ENCODE measurements at places on chromosomes 5 and 9.
A peak's percentile ranks its signal among the peaks of the same experiment; 100 is the strongest.

GRCh38 chr9:20623021-20623747 lies 885 bp upstream of the MLLT3 start:
- peak; percentile 23 for DNase-seq

- DNase-seq, result no peak
Measured at GRCh38 chr5:180171568-180172094, 37.4 kb downstream of the RASGEF1C start.

DNA sequence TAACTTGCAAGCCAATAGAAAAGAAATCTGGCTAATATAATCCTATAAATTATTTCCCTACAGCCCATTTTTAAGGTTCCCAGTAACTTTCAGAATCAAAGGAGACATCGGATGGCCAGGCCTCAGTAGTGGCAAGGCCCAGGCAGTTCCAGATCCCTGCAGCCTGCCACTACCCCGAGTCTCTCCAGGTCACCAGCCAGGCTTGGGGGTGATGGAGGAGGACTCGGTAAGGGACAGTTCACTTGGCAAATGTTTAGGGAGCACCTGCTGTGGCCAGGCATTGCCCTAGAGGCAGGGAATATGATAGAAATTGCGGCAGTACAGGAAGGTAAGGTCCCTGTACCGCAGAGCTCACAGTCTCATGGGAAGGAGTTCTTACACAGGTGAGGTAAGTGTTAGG lies 15.2 kb upstream of the LTC4S start:
- DNase-seq, result no peak

- no peak for DNase-seq
Measured at GRCh38 chr9:125238915-125239446, 2.2 kb downstream of the HSPA5 start.

DNA sequence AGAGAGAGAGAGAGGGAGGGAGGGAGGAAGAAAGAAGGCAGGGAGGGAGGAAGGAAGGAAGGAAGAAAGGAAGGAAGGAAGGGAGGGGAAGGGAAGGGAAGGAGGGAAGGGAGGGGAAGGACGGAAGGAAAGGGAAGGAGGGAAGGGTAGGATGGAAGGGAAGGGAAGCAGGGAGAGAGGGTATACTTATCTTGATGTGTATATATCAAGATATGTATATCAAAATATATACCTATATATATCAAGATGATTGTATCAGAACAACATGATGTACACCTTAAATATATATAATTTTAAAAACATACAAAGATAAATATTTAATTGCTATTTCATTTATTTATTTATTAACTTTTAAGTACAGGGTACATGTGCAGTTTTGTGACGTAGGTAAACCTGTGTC lies 96.8 kb upstream of the ADAMTS16 start:
- DNase-seq, result no peak

- DNase-seq, result no peak
Measured at GRCh38 chr5:6961837-6962635, 248.8 kb downstream of the TENT4A start.

GRCh38 chr5:18798058-18798457 lies 1163.8 kb downstream of the TAF11L14 start:
- DNase-seq, result no peak

DNA sequence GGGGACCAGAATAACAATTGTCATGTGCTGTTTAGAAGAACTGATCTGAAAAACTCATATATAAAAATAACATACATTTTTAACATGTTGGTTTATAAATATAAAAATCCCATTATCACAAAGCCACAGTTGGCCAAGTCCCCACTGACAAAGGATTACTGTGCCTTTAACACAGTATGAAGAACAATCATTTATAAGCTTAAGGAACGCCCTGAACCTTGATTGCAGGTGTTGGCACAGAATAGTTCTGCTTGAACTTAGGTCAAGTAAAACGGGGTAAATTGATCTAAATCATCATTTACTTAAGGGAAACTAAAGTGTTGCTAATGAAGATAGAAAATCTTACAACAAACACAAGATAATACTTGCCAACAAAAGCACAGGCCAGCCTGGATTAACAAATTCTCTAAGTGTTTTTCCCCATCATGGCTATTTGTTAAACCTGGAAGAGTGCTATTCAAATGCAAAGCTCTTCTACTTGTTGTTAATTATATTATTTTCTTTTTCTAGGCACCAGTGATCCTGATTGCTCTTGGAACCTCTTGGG lies 46.1 kb downstream of the ASTN2 start:
- DNase-seq, result no peak

- DNase-seq, result no peak
Measured at GRCh38 chr5:177605667-177606066, 5.7 kb downstream of the B4GALT7 start.

GRCh38 chr9:132383462-132383883 lies 23.2 kb downstream of the TTF1 start:
- no peak for DNase-seq

DNA sequence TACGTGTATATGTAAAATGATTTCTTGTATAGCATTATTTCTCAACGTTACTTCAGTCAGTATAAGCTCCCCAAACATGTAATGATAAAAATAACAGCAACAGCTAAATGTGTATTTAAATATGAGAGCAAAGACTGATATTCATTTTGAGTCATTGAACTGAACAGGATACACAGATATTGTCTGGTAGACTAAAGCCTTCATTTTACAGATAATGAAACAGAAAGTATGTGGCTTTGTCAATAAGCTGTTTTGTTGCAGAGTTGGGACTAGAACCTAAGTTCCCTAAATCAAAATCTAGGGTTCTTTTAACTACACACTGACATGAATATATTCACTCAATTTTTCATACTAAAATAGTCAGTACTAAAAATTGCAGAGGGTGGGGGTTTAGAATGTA lies 80.4 kb upstream of the MARCHF11 start:
- no peak for DNase-seq

- no peak for DNase-seq
Measured at GRCh38 chr9:97419309-97419867, 7.5 kb downstream of the TDRD7 start.

DNA sequence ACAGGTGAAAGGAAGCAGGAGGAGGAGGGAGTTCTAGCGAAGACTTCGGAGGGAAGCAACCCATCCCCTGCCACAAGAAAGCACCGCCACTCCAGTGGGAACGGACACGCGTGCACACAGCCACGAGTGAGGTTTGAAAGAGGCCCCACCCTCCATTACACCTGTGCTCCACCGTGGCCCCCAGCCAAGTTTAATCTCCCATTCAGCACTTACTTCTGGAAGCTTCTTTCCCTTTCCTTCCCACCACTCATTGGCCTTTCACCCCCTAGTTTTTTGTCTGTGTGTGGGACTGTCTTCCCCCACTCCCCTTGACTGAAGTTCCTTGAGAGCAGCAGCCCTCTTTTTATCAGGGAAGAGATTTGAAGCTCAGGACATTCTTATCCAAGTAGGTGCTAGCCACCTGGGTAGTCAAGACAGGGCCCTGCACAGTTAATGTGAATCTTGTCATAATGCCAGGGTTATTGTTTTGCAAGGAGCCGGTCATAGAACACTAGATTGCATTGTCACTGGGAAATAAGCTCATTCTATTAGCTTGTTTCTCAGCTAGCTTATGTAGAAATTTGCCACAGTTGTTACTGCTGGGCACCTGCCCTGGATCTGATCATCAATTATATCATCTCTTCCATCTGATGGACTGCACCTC lies 256.0 kb downstream of the DOCK8 start:
- DNase-seq, result peak; percentile 13

- no peak for DNase-seq
Measured at GRCh38 chr5:1227667-1228066, 2.5 kb downstream of the SLC6A18 start.

DNA sequence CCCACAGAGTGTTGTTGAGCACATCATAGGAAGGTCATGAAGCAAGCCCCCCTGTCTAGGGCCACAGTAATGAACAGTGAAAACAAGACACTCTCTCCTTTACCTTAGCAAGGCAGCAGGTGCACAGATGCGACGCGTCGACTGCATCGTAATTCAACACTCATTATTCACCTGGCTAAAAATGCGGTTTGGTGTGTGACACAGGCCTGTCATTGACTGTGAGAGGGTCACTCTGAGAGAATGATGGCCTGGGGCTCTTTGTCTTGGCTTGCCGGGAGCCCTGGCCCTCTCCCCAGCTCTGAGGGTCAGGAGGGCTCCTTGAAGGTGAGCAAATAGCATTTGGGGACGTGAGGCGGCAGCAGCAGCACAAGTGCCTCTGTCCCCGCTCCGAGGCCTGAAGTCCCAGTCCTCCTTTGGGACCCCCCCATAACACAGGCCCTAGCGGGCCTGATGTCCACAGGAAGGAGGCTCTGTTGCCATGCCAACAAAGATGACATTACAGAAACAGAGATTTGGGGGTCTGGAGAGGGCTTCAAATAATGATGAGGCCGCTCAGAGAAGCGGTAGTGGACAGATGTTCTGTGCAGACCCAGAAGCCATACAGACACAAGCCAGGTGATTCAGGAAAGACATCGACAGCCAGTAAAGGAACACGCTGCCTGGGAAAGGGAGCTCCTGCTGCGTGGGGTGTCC lies 46.7 kb downstream of the SHB start:
- DNase-seq, result no peak

GRCh38 chr9:133342069-133342406 lies 5.9 kb downstream of the MED22 start:
- DNase-seq, result no peak

GRCh38 chr9:78562021-78562420 lies 265.1 kb downstream of the PSAT1 start:
- DNase-seq, result no peak

DNA sequence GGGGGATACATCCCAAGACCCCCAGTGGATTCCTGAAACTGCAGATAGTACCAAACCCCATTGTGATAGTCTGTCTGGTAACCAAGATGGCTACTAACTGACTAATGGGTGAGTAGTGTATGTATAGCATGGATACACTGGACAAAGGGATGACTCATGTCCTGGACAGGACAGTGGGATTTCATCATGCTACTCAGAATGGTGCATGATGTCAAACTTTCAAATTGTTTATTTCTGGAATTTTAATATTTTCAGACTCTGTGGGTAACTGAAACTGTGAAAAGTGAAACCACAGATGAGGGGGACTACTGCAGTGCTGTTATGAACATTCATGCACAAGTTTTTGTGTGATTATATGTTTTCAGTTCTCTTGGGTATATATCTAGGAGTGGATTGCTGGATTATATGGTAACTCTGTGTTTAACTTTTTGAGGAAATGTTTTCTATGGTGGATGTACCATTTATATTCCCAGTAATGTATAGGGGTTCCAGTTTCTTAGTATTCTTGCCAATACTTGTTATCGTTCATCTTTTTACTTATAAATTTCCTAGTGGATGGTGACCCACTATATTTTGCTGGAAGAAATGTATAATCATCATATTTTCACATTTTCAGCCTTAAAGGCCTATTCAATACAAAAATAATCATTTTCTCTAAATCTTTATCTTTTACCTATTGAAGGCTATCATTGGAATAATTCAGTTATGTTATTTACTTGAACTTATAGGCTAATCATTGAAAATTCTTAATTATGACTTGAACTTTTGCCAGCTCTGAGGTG lies 140.9 kb downstream of the NR3C1 start:
- peak; percentile 94 for DNase-seq

- no peak for DNase-seq
Measured at GRCh38 chr5:159449925-159450324, 119.6 kb upstream of the IL12B start.

DNA sequence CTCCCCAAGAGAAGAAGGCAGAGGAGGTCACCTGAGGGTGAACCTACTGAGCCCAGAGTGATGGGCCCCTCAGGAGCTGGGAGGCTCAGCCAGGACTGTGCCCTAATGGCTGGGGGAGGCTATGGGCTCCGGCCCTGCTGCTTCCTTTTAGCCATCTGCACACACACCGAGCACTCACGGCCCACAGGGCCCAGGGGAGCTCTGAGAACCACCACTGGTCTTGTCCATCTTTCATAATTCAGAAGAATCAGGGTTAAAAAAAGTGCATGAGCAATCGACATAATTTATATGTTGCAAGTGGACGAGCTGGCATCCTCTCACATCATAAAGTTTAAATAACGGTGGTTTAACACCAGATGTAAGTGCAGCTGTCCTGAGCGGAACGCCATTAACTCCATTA lies 162.1 kb downstream of the FSTL4 start:
- no peak for DNase-seq

DNA sequence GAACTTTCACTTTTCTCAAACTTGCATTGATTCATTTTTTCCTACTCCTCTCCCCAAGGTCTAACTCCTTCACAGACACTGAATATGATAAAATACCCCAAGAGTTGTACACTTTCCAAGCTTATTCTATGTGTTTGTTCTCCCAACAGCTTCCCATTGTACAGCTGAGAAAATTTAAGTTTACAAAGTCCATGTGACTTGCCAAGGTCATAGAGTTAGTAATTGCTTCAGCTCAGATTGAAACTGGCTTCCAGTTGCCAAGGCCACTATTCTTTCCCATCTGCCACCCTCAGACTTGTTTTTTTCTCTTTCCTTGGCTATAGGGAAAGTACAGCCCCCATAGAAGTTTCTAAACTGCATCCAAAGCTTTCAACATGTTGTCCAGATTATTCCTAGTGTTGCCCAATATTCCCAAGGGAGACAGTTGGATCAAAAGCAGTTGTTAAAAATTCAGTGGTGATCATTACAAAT lies 34.8 kb downstream of the TNFSF8 start:
- DNase-seq, result peak; percentile 68

- no peak for DNase-seq
Measured at GRCh38 chr5:131974622-131974955, 29.1 kb upstream of the MEIKIN start.

DNA sequence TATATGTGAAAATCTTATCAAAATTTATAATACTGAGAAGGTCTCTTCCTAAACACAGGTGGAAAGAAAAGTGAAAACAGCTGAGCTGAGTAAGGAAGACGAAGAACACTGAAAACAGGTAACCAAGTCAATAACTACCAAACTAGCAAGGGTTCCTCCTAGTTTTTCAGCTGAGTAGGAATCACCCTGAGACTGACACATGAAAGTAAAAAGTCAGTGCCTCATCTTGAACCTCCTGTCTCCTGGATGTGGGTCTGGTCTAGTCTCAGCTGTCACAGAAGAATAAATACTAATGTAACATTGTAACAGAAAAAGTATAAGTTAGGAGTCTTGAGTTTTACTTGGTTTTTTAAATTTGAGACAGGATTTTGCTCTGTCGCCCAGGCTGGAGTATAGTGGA lies 121.0 kb downstream of the MEF2C start:
- no peak for DNase-seq

GRCh38 chr9:79975621-79976256 lies 404.0 kb downstream of the TLE4 start:
- DNase-seq, result no peak

DNA sequence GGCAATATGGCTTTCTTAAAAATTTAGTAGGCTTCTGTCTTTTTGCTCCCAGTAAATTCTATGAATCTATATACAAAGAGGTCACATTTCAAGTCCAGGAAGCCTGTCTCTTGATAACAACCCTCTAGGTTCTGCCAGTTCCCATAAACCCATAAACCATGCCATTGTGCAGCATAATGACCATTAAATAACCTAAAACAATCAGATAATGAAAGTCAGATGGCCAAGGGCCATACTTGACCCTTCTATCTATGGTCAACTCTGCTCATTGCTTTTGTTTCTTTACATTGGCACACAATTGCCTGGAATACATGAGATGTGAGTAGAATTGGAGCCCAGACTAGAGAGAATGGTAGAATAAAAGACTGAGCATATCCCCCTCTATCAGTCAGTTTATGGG lies 305.4 kb upstream of the KIF2A start:
- no peak for DNase-seq

- no peak for DNase-seq
Measured at GRCh38 chr5:36726767-36727166, 120.4 kb downstream of the SLC1A3 start.

GRCh38 chr9:136614967-136615623 lies 47.6 kb upstream of the EGFL7 start:
- no peak for DNase-seq

- DNase-seq, result no peak
Measured at GRCh38 chr5:156951359-156951758, 11.7 kb downstream of the TIMD4 start.

- no peak for DNase-seq
Measured at GRCh38 chr9:107276966-107277710, 5.9 kb upstream of the RAD23B start.

All from inflammatory macrophage treated with lipopolysaccharide for 4 hours (primary cell).